ENCODE measurements at places on chromosomes 6 and 20.
A peak's percentile ranks its signal among the peaks of the same experiment; 100 is the strongest.

DNA sequence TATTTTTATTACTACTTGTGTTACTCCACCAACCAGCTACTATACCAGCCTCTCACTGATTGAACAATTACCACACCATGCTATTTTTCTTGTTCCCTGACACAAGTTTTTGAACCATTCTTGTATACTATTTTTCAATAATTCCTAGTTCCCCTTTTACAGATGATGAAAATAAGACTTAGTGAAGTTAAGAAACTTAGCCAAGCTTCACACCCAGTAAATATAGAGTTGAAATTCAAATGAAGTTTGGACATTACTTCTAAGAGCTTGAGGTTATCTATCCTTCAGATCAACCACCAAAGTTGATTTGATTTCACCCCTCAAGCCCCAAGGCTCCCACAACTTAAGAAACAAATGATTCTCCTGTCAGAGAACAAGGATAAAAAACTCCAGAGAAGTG is 13.1 kb upstream of the BCAS1 start:
- DNase-seq = no peak

- no peak for DNase-seq
Observed at GRCh38 chr20:1588533-1589460, 31.0 kb downstream of the SIRPB1 start.

DNA sequence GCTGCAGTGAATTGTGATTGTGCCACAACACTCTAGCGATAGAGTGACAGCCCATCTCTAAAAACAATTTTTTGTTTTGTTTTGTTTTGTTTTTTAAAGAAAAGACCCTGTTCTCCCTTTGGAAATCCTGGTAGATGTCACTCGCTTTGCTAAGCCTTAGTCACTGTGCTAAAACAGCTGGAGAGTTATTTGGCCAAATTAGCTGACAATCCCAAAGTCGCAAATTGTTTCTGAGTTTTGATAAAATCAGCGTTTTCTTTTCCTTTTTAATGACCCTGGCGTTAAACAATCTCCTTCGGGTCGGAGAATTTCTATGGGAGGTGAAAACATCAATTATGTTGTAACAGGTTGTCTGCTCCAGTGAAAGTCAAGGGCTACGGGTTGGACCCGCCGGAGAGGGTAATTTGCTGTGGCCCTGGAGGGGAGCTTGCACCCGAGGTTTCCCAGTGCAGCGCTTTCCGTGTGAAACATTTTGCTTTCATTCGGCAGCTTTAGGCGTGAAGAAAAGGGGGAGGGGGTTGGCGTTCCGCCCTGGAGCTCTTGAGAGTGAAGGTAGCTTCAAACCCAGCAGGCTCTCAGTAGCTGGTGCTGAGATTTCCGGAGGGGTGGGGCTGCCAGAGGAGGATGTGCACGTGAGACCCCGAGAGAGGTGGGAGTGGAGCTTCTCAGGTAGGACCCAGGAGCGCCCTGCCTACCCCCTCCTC is 296.6 kb downstream of the PHACTR1 start:
- DNase-seq = peak; percentile 15

- peak; percentile 61 for DNase-seq
Observed at GRCh38 chr6:29847871-29848630, 20.4 kb downstream of the HLA-G start.

DNA sequence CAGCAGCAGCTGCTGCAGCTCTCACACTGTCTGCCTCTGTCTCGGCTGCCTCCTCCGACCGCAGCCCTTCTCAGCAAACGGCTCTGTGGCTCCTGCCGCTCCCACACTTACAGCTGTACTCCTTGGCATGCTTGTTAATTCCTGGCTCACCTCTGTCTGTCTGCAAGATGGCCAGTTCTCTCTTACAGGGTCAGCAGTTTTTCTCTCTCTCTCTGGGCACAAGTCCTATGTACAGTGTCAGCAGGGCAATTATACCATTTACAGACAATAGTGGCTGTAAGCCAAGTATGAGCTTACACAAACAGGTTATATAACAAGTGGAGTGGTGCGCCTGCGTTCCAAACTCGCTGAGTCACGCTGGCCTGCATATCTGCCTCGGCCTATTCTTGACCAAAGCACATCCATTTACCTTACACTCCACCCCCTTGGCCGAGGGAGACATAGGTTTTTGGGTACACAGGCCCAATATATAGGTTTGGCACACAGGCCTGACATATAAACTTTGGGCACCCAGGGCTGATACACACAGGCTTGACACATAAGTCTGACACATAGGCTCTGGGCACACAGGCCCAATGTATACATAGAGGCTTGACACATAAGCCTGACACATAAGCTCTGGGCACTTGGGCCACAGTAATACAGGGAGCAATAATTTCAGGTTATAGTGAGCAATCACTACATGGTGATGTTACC is 4.4 kb downstream of the ZKSCAN3 start:
- peak; percentile 63 for DNase-seq

GRCh38 chr20:13220904-13221297 is at the start of gene ISM1:
TSS of gene ISM1 (plus strand) at chr20:13221274. CDS start at chr20:13221777, 503 bp downstream.
- DNase-seq = no peak

DNA sequence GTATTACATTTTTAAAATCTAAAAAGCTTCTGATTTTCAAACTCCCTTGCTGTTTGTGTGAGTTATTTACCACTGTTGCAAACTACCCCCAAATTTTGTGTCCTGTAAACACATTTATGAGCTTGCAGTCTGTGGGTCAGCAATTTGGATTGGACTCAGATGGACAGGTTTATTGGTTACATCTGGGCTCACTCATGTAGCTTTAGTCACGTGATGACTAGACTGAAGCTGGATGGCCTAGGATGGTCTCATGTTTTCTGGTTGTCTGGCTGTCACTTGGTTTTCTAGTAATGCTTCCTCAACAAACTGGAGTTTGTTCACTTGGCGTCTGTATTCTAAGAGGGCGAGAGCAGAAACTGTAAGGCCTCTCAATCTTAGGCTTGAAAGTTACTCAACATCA is 12.2 kb upstream of the C6orf58 start:
- DNase-seq = no peak

Measured in NCI-H1436 (cell line).